Stimulated activated CD8-positive, alpha-beta memory T cell treated with anti-CD3 and anti-CD28 coated beads, Interleukin-4, amount 100 ng/mL, for 4 hours (primary cell): ENCODE measurements at places on chromosomes 4 and X.

GRCh38 chrX:12974305-12974795, 560 bp upstream of the TMSB4X start:
- DNase-seq, result no peak

DNA sequence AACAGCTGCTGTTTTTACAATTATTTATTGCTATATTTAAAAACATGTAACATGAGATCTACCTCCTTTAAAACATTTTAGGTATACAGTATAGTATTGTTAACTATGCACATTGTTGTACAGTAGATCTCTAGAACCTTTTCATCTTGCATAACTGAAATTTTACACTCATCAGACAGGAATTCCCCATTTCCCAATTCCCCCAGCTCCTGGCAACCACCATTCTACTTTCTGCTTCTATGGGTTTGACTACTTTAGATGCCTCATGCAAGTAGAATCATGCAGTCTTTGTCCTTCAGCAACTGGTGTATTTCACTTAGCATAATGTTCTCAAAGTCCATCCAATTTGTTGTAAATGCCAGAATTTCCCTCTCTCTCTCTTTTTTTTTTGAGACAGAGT, 9.7 kb upstream of the LSM6 start:
- no peak for DNase-seq

GRCh38 chrX:78545233-78545632, 113.9 kb downstream of the RTL3 start:
- DNase-seq, result no peak

DNA sequence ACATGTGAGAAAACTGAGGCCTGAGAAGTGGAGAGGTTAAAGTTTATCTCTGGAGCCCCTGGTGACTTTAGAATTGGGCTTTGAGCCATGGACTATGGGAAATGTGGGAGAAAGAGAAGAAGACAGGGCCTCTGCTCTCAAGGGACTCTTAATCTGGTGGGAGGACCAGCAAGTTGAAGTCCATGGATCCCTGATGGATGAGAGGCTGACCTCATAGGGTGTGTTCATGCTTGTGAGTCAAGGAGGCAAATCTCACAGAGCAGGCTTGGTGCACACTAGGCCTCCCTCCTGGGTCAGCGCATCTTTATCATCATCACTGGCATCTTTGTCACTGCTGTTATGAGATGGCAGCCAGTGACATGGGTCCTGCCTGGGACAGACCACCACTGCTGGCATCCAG, 211.9 kb downstream of the AFAP1 start:
- DNase-seq, result no peak

GRCh38 chrX:23737413-23737812, 5.7 kb downstream of the ACOT9 start:
- DNase-seq, result no peak

- no peak for DNase-seq
Measured at GRCh38 chr4:20062054-20062453, 189.7 kb upstream of the SLIT2 start.

GRCh38 chr4:74083546-74083945, 15.4 kb downstream of the CXCL2 start:
- DNase-seq, result no peak

GRCh38 chr4:81314196-81314896, 99.3 kb upstream of the PRKG2 start:
- DNase-seq, result no peak

GRCh38 chr4:143367863-143368262, 31.2 kb downstream of the GAB1 start:
- no peak for DNase-seq

- DNase-seq, result no peak
Measured at GRCh38 chr4:141543176-141543575, 93.2 kb upstream of the IL15 start.

DNA sequence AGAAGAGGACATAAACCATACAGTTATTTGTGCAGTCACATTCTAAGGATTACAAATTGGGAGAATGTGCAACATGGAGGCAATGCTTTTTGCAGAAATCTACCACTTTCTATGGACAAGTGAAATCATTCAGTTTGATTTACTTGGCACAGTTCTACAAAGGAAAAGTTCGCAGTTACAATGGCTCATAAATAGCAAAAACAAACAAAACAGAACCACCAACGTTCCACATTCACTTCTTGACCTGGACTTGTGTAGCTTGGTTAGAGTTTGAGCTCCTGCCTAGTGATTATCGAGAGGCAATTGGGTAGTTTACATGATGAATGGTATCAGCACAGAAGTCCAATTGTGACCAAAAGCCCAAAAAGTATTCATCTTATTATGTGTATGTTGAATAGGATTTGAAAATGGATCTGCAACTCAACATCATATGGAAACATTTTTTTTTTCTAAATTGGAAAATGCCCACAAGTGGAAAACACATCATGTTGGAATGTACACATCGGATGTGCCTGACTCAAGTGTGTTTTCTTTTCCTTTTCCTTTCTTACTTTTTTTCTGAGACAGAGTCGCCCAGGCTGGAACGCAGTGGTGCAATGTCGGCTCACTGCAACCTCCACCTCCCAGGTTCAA, 123.8 kb downstream of the LUZP4 start:
- DNase-seq, result no peak

DNA sequence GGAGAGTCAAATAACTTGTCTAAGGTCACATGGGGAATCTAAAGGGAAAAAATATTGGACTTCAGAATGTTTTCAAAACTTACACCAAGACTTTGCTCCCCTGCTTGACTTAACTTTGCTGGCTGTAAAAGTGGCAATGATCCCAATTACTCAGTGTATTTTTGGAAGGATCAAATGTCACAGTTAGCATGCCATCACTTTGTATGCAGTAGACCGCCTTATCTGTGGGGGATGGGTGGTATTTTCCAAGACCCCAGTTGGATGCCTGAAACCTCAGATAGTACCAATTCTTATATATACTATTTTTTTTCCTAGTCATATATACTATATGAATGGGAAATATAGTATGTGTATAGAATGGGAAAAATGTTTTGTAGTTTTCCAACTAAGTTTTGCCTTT, 53.4 kb downstream of the COL4A6 start:
- no peak for DNase-seq
